ENCODE measurements at places on chromosomes 6 and 20.
A peak's percentile ranks its signal among the peaks of the same experiment; 100 is the strongest.

DNA sequence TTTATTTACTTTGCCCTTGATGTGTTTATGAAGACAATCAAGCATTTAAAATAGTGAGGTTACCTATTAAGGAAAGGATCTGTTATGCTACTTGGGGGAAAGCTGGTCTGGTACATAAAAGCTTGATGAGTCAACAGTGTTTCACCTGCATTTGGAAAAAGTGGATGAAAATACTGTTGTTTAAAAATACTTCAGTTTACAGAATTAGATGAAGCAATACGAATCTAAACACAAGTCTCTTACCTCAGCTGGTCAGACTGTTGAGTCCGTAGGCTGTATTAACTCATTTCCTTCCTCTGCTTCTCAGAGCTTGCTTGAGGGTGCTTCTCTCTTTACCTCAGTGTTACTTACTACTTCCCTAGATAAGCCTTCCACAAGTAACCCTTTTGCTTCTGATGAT lies 36.1 kb downstream of the NKX2-4 start:
- DNase-seq = no peak

DNA sequence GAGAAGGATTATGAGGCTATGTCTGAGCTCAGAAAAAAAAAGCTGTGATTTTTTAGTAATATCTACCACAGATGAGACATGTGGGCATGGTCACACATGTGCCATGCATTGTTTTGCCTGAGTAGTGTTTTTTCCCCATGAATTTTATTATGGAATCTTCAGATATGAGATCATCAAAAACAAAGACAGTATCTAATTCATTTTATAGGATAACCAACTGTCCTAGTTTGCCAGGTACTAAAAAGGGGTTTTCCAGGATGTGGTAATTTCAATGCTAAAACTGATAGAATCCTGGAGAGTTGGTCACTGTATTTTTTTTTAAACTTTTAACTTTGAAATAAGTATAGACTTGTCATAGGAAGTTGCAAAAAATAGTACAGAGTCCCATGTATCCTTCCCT lies 127.4 kb upstream of the MAP3K7 start:
- DNase-seq = no peak

DNA sequence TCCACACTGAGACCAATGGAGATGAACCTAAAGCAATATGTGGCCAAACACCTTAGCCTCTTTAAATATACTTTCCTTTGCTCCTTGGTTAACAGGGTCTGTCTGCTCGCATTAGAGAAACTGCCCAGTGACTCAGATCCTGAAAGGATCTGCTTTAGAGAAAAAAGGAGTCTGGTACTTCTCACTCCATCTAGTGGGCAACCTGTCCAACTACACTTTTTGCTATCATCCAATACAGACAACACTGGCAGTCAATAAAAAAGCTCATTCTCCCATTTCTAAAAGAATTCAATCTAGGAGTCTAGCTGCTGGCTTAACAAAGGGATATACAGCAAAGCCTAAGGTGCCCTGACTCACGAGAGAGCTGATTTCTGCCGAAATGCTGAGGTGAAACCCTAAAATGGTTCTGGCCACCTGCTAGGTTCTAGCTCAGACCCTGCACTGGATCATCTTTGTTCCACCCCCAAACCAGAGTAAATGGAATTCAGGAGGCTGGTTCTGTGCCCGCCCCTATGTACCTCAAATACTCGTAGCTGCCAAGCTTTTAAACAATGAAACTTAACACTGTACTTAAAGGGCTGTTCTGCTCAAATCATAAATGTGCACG lies 11.5 kb downstream of the GNL1 start:
- peak; percentile 25 for DNase-seq

DNA sequence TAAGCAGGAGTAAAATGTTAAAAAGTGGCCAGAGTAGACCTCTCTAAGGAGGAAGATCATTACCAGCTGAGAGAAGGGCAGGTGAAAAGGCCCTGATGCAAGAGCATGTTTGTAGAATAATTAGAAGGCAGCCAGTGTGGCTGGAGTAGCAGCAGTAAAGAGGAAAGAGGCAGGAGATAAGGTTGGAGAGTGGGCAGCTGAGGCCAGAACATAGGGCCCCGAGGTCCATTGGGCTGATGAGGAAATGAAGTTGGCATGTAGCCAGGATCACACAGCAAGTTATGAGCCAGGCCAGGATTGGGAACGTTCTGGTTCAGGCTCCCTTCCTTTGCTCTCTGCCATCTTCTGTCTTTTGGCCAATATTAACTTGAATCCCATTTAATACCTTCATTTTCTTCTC lies 51.6 kb downstream of the RALY start:
- DNase-seq = no peak

- DNase-seq = no peak
Measured at GRCh38 chr20:4749326-4749725, 27.6 kb downstream of the PRND start.

- peak; percentile 82 for DNase-seq
Measured at GRCh38 chr6:167781066-167781767, 45.5 kb upstream of the AFDN start.

DNA sequence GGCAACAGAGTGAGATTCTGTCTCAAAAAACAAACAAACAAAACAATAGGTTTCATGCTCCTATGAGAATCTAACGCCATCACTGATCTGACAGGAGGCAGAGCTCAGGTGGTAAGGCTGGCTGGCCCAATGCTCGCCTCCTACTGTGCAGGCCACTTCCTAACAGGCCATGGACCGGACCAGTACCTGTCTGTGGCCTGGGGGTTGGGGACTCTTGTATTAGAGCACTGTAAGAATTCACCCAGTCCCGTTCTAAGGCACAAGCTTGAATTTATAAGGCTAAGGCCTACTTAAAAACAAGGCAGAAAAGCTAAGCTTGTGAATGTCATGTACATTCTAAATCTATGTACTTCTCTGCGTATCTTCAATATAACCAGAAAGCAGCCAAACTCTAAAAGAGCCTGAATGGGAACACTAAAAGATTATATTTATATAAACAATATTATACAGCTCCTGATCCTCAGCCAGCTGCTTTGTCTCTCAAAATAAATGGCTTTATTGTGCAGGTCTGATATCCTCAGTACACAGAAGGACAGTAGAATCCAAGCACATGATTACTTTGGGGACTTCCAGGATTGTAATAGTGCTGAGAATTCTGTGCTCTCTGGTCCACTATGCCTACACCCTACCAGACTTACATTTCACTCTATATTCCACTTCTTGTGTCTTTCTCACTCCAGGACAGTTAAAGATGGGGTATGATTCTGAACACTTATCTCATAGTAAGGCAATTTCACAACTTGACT lies 64.5 kb upstream of the DST start:
- DNase-seq = no peak

GRCh38 chr6:42025845-42026243 lies 24.5 kb upstream of the TAF8 start:
- DNase-seq = no peak

- peak; percentile 19 for DNase-seq
Measured at GRCh38 chr6:144286503-144287393, 1.6 kb downstream of the UTRN start.

DNA sequence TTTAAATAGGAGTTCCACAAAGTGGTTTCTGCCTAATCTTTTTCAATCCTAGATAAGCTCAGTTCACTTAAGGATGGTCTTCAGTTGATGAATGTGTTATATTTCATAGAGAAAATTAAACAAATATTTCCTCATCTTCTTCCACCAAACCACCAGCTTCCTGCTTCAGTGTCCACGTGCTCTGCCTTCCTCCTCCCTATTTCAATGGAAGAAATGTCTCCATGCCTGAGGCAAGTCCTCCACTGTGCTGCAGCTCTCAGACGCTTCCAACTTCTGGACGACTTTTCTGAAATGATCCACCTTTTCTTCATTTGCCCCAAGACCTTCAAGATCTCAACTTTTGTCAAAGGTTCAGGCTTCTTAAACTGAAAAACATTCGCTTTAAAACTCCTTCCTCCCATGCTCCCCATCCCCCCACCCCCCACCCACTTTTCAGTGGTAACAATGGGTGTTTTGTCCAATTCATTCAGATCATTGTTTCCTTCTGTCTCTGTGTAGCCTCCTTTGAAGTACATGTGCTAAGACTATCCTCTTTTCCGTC lies 25.3 kb upstream of the FABP7 start:
- no peak for DNase-seq

GRCh38 chr6:89941763-89942497 lies 47.7 kb downstream of the GJA10 start:
- DNase-seq = no peak

- DNase-seq = no peak
Measured at GRCh38 chr6:36643977-36644376, 34.5 kb upstream of the CDKN1A start.

DNA sequence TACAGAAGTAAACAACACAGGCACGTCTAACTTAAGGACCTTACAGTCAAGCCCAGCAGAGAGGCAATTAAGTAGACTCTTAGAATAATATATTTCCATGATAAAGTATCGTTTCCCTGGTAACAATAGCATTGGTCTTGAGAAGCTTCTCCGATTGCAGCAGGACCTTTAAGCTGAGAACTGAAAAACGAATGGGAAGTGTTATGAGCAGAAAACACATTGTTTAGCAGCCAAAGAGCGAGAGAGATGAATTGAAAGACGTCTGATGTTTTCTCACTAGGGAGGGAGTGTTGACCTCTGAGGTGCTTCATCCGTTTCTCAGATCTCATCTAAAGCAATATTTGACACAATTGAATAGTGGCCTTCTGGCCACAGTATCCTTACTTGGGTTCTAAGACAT lies 855 bp downstream of the BYSL start:
- no peak for DNase-seq

DNA sequence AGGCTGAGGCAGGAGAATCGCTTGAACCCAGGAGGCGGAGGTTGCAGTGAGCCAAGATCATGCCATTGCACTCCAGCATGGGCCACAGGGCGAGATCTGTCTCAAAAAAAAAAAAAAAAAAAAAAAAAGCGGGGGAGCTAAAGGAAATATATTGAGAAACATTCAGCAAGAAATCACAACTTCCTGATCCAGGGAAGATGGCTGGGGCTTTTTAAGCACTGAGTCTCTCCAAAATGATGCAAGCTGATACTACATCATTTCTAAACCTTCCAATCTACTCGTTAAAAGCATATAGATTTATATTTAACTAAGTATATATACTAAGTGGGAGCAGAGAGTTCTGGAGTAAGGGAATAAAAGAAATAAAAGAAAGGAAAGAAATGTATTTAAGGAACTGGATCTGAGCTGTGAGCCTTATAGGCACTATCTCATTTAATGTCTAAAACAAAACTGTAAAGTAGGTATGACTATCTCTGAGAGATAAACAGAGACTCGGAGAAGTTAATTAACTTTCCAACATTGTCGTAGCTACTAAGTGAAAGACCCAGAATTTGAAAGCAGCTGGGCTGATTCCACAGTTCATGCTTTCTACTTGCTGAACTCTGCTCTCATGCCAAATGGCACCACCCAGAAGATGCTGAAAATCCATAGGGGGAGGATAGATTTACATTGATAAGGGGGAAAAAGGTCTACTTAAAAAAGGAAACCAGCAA lies 215.0 kb upstream of the MARCKS start:
- no peak for DNase-seq

Measured in NCI-H345 (cell line).